HEK293T (cell line): ENCODE measurements at places on chromosomes 5 and 9.

DNA sequence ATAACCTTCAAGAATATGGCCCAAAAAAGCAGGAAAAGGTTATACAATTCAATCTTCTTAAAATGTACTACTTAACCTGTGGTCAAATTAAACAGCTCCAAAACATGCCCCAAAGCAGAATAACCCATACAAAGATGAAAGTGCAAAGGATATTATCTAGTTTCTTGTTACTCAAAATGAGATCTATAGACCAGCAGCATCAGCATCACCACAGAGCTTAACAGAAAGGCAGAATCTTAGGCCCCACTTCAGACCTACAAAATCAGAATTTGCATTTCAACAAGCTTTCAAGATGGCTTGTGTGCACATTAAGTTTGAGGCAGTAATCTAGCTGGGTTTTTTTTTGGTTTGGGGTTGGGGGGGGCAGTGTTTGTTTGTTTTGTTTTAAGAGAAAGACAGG is 54.0 kb downstream of the SCAI start:
- no peak for DNase-seq

DNA sequence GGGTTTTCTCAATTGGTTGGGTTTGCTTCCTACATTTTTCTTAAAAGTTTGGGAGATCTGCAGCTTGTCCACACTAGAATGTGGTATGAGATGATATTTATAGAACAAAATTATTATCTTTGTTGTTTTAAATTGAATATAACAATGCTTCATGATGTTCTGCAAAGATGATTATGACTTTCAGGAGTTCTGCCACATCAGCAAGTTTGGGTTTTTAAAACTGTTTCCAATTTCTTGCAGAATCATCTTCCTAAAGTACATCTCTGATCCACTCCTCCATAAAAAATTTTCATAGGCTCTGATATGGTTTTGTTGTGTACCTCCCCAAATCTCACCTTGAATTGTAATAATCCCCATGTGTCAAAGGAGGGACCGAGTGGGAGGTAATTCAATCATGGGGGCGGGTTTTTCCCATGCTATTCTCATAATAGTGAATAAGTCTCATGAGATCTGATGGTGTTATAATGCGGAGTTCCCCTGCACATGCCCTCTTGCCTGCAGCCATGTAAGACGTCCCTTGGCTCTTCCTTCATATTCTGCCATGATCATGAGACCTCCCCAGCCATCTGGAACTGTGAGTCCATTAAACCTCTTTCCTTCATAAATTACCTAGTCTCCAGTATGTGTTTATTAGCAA is 119.1 kb upstream of the PTGER4 start:
- no peak for DNase-seq

GRCh38 chr5:181100121-181100875 is 30.7 kb downstream of the OR2V1 start:
- no peak for DNase-seq

DNA sequence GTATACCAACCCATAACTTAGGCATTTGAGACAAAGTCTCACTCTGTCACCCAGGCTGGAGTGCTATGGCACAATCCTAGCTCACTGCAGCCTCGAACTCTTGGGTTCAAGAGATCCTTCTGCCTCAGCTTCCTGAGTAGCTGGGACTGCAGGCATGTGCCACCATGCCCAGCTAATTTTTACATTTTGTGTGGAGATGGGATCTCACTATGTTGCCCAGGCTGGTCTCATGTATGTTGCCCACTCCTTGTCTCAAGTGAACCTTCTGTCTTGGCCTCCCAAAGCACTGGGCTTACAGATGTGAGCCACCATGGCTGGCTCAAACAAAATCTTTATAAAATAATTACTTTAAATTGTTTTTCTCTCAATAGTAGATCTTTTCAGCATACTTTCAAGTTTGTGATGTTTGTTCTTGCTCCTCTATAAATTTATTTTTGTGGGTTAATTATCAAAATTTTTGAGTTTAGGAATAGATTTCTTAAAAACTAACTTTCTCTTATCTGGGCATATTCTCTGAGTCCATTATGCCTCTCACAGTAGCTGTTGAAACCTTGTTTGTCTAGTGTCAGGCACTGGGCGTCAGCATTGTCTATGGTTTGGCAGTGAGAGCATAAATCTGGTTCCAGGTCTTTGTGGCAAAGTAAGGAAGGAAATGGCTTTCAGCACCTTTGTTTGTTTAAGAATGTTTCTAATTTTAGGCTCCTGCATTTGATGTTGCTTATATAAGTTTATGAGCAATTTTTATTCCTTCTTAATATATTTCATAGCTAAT is 38.7 kb downstream of the NLN start:
- no peak for DNase-seq

GRCh38 chr5:159227452-159227851 is 18.1 kb upstream of the RNF145 start:
- DNase-seq, result no peak

GRCh38 chr9:103355000-103355399 is 359.9 kb downstream of the CYLC2 start:
- DNase-seq, result no peak

DNA sequence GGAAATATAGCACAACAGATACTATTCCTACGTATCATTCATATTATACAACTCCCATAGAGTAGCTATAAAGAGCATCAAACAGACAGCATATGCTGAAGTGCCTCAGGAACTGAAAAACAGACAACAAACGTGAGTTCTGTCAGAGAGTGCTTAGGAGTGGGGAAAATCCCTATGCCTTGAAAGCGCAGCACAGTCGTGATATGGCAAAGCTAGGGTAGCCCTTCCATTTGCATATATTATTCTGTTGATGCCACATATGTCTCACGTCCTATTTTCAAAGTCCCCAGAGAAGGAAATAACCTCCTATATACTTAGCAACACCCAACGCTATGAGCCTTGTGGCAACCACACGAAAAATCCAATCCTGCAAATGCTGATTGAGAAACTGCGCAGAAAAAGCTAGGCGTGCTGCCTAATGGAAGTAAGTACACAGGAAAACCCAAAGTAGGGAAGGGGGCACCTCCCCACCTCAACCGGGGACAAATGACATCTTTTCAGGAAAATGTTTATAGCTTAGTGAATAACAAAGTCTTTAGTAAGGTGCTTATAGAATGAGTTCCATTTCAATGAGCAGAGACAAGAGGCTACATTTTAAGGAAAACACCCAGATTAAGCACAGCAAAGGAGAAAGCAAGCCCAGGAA is 105.1 kb downstream of the MED10 start:
- DNase-seq, result no peak

DNA sequence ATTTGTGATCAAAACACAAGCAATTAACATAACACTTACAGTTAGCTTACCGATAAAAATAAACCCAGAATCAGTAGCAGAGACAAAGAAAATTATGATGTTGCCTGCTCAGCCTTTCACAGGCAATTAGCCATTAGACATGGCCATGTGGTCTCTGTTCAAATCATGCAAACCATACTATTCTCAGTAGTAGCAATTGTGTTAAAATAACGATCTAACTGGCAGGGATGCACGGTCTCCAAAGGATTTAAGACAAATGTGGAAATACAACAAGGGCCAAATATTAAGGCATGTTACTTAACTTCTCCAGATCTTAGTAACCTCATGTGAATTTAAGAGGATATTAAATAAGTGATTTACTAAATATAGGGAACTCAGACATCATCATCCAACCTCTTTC is 59.5 kb downstream of the PTBP3 start:
- no peak for DNase-seq

DNA sequence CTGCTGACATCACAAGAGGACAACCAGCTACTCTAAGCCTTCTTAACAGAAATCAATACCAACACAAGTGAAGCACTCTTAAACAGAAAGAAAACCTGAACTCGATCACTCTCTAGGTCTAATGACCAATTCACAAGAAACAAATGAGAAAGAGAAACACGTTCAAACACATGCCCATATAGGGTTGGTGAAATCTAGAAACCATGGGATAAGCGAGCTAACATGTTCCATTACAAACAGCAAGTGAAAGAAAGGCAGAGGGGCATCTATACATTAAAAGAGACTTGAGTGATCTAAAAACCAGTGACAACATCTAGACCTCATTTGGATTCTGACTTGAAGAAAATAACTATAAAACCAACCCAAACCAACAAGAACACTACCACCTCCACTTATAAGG is 74.9 kb upstream of the RETREG1 start:
- no peak for DNase-seq

DNA sequence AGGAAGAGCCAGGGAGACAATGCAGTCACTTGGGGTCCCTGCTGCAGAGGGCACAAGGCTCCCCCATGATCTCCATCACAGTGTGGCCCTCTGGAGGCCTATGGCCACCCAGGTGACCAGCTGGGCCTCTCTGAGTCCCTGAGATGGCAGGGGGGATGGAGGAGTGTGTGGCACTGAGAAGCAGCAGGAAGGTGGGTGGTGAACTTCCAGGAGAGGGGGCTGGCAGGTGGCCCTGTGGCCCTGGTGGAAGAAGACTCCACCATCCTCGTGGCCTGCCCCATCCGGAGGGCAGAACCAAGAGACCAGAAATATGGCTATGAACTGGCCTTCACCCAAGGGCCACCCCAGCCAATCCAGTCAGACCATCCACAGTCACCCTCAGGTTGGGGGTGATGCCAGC is 31.7 kb upstream of the AFAP1L1 start:
- DNase-seq, result no peak

DNA sequence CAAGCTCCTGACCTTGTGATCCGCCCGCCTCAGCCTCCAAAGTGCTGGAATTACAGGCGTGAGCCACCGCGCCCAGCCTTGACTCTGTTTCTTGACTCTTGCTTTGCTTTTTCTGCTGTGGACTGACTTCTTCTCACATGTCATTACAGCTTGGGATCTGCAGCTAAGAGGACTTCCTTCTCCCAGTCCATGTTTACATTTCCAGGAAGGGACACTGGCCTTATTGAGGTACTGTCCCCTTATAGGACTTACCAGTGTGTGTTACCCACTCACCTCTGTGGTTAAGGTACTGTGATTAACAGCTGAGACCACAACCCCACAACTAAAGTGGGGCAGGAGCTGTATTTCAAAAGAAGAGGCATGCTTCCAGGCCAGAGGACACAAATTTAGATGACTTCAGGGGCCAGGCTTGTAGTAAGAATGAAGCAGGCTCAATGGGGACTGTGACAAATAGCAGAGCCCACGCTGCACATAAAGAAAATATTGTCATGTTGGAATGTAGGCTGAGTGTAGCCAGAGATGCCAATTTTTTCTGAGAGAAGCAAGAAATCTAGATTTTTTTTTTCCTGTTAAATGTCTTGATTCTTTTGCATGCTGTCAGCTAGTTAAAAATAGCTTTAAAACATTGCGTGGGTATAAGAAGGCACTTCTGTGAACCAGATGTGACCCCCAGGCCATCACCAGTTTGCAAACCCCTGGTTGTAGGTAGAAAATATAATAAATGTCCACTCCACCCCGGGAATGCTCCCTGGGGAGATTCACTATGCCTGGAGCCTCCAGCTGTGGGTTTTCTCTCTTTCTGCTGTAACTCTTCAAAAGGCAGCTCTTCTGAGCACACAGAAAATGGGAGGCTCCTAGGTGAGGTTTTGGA is 75.0 kb downstream of the PTPDC1 start:
- no peak for DNase-seq

- DNase-seq, result no peak
Observed at GRCh38 chr9:116032683-116033440, 120.7 kb upstream of the PAPPA start.

GRCh38 chr9:100602342-100602801 is 24.5 kb downstream of the CAVIN4 start:
- peak; percentile 56 for DNase-seq

- no peak for DNase-seq
Observed at GRCh38 chr5:143019614-143020515, 249.7 kb downstream of the ARHGAP26 start.

- no peak for DNase-seq
Observed at GRCh38 chr9:105138306-105138801, 106.1 kb upstream of the SLC44A1 start.

- DNase-seq, result no peak
Observed at GRCh38 chr9:123738648-123739047, 191.3 kb downstream of the DENND1A start.

- peak; percentile 32 for DNase-seq
Observed at GRCh38 chr5:36688722-36689121, 82.3 kb downstream of the SLC1A3 start.

GRCh38 chr9:38089387-38090165 is 20.5 kb upstream of the SHB start:
- DNase-seq, result no peak

- no peak for DNase-seq
Observed at GRCh38 chr5:77400645-77401044, 91.5 kb downstream of the WDR41 start.

DNA sequence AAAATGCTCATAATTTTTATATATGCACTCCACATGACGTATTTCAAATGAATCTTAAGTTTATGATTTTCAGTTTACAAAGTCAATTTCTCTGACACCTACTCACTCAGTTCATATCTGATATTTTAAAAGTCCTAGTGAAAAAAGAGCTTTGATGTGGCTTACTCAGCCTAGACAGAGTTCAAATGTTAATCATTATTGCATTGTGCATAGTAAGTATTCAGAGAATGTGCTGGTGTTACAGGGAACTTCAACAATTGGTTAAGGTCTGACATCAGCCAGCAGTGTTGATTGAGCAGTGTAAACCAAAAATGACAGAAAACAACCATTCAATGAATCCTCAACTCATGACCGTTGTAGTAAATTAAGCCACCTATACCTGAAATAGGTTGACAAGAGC is 147.2 kb upstream of the LHFPL2 start:
- no peak for DNase-seq

GRCh38 chr5:39190311-39191102 is 28.9 kb downstream of the FYB1 start:
- no peak for DNase-seq

DNA sequence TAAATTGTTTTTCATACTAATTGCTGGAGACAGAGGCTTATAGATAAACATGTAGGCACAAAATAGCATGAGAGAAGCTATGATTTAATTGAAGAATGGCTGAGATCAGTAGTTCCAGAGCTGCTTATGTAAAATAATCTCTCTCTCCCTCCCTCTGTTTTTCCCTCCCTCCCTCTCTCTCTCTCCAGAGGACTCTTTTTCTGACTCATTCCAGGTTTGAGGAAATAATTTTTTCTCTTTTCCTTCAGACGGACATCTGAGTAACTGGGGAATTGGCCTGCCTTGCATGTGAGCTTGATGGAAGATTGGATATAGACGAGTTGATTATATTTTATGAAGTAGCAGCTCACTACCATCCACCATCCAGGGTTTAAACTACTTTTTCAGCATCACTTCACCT is 35.5 kb downstream of the KCTD16 start:
- no peak for DNase-seq

GRCh38 chr5:79301046-79301712 is 65.2 kb downstream of the JMY start:
- DNase-seq, result no peak

- no peak for DNase-seq
Observed at GRCh38 chr9:125462861-125463291, 201.2 kb downstream of the GAPVD1 start.

DNA sequence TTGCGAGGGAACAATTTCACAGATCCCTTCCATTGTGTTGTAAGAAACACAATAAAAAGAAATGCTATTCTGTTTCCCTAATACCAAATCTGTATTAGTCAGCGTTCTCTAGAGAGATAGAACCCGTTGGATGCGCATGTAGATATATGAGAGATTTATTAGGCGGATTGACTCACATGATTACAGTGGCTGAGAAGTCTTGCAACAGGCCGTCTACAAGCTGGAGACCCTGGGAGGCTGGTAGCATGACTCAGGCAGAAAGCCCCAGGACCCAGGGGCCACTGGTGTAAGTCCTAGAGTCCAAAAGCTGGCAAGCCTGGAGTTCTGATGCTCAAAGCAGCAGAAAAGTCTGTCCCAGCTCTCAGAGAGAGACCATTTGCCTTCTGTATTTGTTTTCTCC is 18.4 kb upstream of the IL17B start:
- DNase-seq, result no peak
